ENCODE measurements at places on chromosomes 1 and 21.

- DNase-seq, result no peak
Measured at GRCh38 chr1:108560874-108561459, 1.1 kb downstream of the EEIG2 start.

- no peak for DNase-seq
Measured at GRCh38 chr1:7250176-7250575, 464.9 kb downstream of the CAMTA1 start.

GRCh38 chr1:159088050-159088449, 11.5 kb upstream of the AIM2 start:
- no peak for DNase-seq

GRCh38 chr1:176964687-176965086, 199.8 kb downstream of the ASTN1 start:
- no peak for DNase-seq

- DNase-seq, result no peak
Measured at GRCh38 chr1:230299191-230300006, 126.7 kb downstream of the PGBD5 start.

- no peak for DNase-seq
Measured at GRCh38 chr1:204760757-204761156, 75.2 kb upstream of the LRRN2 start.

DNA sequence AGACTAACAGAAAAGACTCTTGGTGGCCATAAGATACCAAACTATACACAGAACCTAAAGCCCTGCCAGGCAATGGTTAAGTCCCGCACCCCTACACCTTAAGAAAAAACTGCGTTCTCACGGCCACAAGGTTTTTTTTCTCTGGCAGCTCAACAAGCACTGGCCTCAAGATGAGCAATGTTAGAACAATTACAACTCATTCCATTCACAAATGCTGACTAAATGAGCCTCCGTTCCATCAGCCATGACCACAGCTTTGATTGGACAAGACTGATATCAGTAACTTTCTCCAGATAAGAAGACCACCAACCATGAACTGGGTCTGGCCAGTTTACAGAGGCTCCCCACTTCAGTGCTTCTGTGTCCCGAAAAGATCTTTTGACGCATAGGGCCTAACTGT, 31.9 kb downstream of the SEC16B start:
- DNase-seq, result no peak

DNA sequence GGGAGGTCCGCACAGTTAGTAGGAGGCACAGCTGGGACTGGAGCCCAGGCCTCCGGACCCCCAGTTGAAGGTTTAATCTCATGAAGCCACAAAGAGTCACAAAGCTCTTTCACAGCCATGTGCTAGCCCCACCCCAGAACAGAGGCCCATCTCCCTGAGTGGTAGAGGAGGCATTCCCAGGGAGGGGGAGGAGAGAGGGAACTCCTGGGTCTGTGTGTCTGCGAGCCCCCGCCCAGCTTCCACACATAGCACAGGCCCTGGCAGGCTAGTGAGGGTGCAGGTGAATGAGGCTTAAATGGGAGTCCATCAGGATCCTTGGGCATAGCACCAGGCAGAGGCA, 197.8 kb downstream of the MATN1 start:
- DNase-seq, result no peak

DNA sequence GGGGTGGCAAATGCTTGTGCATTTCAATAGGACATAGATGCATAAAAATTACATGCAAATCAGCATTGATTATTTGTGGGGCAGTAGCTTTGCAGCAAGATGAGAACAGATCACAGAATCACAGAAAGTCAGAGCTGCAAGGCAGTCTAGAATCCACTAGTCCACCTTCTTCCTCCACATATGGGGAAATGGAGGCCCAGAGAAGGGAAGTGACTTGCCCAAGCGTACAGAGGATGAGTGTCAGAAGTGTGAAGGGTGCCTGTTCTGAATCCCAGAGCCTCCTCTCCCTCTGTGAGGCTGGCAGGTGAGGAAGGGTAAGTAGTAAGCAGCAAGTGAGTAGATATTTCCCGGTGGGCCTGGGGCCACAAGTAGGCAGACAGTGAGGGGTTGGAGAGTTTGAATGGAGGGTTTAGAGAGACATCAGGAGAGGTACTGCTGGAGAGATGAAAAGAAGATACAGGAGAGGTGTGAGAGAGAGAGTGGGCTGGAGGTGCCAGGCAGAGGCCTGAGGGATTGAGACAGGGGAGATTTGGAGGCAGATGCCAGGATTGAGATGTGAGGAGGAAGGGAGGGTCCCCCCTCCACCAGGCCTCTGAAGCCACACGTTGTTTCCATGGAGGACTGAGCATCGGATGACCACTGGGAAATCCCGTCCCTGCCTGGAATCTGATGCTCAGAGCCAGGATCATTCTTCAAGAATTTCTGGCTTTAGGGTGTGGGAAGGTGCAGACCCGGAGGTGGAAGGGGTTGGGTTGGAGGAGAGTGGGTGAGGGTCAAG, 4.8 kb upstream of the MYOG start:
- DNase-seq, result no peak

GRCh38 chr1:158833264-158833663, 2.1 kb downstream of the MNDA start:
- no peak for DNase-seq

- no peak for DNase-seq
Measured at GRCh38 chr1:172497230-172497629, 35.7 kb upstream of the SUCO start.

GRCh38 chr1:228902781-228903433, 167.6 kb downstream of the RHOU start:
- DNase-seq, result no peak

- no peak for DNase-seq
Measured at GRCh38 chr1:244901400-244902015, 37.2 kb upstream of the HNRNPU start.

- DNase-seq, result no peak
Measured at GRCh38 chr1:82604524-82604923, 803.8 kb downstream of the ADGRL2 start.

GRCh38 chr21:42230636-42231035, 11.7 kb downstream of the ABCG1 start:
- DNase-seq, result no peak

DNA sequence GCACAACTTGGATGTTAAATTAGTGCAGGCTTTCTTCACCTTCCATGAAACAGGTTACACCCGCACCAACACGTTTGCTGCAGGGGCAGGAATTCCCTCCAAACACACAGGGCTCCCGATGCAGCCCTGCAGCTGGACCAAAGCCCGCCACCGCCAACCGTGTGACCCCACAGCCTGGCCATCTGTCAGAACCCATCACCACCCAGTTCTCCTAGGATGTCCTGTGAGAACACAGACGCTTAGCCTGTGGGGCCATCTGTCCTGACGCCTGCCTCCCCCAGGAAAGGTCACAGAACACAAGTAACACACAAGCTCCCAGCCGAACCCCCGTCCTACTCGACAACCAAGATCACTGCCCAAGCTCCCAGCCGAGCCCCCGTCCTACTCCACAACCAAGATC, 108.1 kb downstream of the NPHP4 start:
- no peak for DNase-seq

DNA sequence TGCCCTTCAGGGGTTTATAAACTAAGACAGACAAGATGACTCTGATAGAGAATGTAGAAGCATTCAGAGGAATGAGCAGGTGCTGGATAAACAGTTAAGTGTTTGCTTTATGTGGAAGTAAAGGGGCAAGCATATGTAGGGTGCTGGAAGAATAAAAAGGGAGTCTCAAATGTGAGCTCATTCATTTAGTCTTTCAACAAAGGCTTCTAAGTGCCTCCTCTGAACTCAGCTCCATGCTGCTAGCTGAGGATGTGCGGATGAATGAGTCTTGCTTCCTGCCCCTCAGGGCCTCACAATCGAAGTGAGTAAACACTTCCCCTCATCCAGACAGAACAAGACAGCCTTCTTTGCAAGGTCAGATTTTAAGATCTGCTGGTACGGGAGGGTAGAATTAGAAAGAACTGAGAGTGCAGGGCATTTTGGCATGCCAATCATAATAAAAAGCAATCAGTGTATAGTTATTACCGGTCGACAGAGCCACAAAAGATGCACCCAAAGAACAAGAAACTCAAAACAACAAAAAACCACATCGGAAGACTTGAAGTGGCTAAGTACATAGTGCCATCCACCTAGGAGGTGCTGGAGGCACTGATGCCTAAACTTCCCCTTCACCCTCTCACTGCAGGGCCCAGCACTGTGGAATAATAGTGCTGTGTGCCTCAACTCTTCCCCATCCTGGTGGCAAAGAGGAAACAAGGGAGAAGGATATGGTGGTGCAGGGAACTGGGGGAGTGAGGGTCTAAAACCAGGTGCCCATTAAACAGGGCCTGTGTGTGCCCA, 69.8 kb downstream of the TNR start:
- no peak for DNase-seq

DNA sequence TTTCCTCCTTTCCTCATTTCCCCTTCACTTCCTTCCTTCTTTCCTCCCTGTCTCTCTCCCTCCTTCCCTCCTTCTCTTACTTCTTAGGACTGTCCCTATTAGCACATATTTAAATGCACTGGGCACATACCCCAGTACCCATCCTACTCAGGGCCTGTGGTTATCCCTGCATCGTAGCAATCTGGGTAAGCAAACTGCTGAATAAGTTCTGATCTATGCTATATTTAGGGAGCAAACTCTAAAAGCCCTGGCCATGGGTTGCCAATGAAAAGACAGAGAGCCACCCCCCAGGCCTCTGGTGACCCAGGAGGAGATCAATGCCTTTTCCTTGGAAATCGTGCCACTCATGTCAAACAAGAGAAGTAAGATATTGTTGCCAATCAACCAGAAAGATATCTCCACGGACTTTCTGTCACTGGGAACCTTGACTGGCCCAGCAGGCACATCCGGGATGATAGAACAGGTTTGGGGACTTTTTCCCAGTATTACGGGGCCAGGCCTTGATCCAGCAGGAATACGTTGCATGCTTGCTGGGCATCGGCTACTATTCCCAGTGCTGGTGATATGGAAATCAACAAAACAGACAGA, 5.4 kb downstream of the FAM3B start:
- DNase-seq, result no peak

All from NCI-H1417 treated with DMSO at 0.1 percent for 48 hours (cell line).